ENCODE measurements at places on chromosomes 13 and 19.

GRCh38 chr13:111228262-111229144, 91.9 kb upstream of the TEX29 start:
- no peak for DNase-seq

GRCh38 chr19:1074544-1075283, 7.7 kb downstream of the ARHGAP45 start:
- DNase-seq: no peak

- no peak for DNase-seq
Measured at GRCh38 chr13:99207511-99207910, 6.9 kb downstream of the UBAC2 start.

DNA sequence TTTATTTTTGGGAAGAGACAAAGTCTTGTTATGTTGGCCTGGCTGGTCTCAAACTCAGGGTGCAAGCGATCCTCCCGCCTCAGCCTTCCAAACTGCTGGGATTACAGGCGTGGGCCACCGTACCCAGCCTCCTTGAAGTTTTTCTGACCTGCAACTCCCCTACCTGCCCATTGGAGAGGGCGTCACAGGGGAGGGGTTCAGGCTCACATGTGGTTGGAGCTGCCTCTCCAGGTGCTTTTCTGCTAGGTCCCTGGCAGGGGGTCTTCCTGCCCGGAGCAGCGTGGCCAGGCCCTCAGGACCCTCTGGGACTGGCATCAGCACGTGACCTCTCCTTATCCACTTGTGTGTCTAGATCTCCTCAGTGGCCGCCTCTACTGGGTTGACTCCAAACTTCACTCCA, 27.2 kb downstream of the LDLR start:
- no peak for DNase-seq

DNA sequence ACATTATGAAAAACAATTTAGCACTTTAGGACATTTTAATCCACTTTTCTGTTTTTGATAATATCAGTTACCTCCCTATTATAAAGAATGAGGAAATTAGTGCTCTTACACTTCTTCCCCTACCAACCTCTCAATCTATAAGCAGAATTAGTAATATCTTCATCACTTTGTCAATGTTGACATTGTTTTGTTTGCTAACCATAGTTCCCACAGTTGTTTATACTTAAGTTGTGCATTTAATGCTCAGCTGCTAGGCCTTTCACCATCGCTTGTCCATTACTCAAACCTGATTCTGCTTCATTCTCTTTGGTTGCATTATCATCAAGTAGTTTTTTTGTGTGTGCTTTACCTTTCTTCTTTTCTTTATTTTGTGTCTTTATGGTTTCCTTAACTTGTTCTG, 132.1 kb downstream of the CDK8 start:
- no peak for DNase-seq

DNA sequence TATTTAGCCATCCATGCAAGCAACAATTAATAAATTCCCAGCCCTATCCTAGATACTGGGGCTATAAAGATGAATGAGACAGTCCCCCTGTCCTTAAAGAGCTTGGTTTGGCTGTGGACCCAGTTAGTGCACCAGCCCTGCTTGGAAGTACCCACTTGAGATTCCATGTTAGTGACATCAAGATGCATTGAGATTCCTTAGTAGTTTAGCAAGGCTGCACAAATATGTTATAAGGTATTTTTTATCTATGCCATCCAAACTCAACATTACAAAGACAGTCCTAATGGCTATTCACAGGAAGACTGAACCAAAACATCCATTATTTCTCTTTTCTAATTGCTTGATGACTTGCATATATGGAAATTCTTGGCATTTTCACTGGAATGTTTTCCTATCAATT, 48.8 kb upstream of the RAP2A start:
- peak; percentile 22 for DNase-seq

- DNase-seq: no peak
Measured at GRCh38 chr13:110563463-110563774, 1.9 kb upstream of the RAB20 start.

DNA sequence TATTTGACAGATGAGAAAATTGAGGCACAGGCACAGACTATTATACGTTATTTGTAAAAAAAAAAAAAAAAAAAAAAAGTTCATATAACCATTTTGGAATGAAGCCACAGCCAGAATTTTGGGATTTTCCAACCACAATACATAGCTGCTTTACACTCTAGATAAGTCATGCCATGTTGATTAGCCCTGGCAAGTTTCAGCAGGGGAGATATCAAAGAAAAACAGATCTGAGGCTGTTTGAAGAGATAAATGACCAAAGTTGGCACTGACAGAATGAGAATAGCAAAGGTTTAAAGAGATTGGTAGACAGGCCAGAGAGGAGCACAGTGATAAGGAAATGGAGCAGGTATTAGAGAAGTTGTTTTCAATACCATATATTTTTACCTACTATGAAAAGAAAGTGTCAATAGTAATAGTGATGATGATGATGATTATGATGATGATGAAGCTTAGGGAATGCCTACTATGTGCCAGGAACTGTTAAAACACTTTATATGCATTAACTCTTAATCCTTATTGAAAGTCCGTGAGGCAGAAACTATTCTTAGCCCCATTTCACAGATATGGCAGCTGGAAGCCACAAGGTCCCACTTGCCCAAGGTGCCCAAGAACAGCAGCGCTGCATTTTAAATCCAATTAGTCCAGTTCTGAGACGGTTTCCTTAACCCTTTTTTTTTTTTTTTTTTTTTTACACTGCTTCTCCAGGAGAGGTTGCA, 105.5 kb downstream of the MBNL2 start:
- no peak for DNase-seq

DNA sequence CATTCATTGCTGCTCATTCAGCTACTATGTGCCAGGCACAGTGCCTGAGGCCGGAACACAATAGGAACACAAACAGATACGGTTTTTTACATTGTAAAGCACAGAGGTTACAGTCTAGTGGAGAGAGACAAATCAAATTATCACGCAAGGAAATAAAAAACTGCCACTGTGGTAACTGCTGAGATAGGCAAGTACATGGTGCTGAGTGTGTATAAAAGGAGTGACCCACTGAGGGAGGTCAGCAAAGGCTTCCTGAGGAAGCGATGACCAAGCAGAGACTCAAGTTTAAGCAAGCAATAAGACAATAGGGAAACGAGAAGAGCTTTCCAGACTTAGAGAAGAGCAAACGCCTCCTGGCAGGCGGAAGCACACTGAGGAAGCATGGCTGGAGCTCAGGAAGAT, 56.4 kb downstream of the NUFIP1 start:
- no peak for DNase-seq

- DNase-seq: no peak
Measured at GRCh38 chr13:105871768-105872167, 663.7 kb downstream of the EFNB2 start.

- DNase-seq: no peak
Measured at GRCh38 chr13:110945928-110946570, 31.2 kb upstream of the ANKRD10 start.

DNA sequence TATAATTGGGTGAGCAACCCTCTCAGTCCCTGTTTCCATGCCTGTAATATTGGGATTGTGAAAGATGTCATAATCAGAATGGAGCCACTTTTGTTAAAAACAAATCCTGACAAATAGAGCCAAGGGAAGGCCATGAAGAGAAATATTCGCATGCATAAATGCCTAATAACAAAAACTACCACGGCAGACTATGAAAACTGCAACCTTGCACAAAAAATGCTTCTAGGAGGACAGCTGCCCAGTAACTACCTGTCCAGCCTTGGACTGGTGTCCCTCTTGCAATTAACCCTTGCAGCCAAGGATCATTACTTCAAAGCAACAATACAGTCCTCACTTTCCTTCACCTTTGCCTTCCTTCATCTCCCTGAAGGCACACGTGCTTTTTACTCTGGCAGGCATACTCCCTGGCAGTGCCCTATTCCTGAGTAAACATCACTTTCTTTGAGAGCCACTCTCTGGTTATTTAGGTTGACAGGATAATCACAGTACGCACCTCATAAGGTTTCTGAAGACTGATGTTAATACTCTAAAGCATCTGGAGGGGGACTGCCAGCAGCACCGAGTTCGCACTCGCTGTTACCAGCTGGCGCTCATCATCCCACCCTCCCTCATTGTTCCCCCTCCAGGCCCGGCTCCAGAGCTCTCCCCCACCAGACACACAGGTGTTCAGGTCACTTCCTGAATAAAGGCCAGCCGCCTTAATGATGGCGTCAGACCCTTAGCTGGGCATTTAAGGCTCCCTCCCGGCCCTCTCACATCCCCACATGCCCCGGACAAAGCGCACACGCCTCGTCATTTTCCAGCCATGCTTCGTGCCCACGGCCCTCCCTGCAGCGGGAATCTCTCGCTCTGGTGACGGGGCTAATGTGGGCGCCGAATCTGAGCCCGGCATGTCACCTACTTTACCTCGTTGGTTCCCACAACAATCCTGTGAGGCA, 57.3 kb downstream of the CDADC1 start:
- DNase-seq: no peak

- no peak for DNase-seq
Measured at GRCh38 chr13:70829748-70830147, 721.5 kb upstream of the KLHL1 start.

DNA sequence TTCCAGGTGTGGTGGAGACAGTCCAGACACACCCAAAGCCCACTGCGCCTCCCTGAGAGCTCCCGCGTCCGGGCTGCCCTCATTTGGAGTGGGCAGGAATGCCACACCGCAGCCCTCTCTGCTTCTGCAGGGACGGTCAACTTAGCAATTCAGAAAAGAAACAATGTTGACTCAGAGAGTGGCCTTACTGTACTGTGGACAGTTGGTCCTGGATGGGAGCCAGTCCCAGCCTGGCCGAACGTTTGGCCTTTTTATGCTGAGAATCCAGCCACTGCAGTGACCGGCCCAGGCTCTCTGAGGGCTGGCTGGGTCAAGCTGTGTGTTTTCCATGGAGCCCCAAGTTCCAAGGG, 7.2 kb downstream of the GAS6 start:
- DNase-seq: no peak

DNA sequence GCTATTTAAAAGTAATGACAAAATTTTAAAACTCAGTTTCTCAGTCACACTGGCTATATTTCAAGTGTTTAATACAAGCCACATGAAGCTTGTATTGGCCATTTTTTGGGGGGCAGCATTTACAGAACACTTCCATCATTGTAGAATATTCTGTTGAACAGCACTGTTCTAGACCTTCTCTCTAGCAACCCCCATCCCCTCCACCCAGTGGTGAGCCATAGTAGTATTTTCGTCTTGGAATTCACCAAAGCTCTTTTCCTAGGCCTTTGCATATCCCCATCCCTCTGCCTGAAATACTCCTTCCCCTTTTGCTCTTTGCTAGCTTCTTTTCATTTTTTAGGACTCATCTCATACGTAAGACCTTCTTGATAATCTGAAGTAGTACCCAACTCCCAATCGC, 99.5 kb downstream of the ZC3H13 start:
- DNase-seq: no peak

- DNase-seq: no peak
Measured at GRCh38 chr19:32020538-32020937, 324.9 kb upstream of the ZNF507 start.

DNA sequence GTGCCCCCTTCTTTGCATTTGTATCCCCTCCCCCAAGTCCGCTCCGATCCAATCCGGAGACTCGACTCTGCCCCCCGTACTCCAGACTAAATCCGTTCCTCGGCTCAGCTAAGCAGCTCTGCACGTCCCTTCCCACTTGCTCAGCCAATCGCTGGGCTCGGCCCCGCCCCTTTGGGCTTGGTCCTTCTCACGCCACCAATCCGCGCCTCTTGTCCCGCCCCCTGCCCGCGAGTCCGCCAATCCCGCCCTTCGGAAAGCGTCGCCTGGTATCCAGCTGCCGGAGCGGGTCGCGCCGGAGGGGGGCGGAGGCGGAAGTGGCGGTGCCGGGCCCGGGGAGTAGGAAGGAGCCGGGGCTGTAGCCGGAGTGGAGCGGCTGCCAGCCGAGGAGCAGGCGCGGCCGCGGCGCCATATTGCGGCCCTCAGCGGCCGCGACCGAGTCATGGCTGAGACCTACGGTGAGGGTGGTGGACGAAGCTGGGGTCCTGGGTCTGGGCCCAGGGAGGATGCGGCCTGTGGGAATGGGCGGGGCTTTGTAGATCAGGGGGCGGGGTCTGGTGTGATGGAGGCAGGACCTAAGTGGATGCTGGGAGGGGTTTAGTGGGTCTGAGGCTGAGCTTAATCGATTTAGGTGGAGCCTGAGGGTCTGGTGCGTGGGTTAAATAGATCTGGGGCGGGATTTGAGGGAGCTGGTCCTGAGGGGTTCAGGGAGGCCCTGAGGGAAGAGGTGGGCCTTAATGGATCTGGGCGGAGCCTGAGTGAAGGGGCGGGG, at the start of gene RAB4B:
Gene RAB4B, plus strand, starts transcription at position 311 of the 769 bp plus-strand sequence. Its CDS starts 129 bp downstream, at position 440.
- DNase-seq: peak; percentile 100

DNA sequence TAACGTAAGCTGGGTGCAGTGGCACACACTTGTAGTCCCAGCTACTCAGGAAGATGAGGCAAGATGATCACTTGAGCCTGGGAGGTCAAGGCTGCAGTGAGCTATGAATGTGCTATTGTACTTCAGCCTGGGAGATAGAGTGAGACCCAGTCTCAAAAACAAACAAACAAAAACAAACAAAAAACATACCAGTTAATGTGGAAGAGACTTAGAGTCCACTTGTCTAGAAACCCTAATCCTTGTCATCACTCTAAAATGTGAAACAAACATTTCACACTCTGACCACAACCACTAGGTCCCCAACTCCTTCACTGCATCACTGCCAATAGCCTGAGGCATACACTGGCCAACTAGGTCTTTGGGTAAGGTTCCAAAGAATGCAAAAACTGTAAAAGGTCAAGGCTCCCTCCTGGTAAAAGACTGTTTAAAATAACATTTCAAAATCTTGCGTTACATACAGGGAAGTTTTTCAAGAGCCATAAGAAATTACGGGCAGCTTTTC, 28.6 kb upstream of the CYP2B6 start:
- DNase-seq: no peak

DNA sequence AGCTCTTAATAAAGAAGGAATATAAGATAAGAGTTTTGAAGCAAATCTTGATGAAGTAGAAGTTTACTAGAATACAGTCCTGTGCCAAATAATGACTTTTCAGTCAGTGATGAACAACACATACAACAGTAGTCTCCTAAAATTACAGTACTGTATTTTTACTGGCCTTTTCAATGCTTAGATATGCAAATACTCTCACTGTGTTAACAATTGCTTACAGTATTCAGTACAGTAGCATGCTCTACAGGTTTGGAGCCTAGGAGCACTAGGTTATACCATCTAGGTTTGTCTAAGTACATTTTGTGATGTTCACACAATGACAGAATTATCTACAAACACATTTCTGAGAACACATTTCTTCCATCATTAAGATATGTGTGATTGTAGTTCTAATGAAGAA, 316.7 kb upstream of the KLHL1 start:
- DNase-seq: no peak

DNA sequence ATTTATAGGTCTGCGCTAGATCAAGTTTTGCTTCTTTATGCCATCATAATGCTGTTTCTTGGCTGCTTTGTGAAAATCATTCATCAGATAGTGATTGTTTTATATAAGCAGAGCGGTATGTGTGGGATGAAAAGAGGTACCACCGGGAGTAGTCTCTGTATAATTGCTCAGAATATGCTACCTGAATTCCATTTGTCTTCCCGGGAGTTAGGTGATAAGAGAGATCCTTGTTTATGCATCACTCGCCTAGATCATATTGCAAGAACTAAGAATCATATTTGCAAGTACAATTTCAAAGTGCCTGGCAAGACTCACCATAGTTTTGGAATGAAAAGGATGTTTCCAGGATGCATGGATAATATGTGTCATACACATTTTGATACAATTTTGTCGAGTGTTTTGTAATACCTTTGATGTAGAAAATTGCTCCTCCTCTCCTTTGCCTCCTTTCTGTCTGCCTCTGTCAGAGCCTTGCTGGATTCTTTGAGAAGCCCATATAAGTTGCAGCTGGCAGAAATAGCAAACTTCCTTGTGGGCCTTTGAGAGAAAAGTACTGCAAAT, 1306.0 kb upstream of the SLC10A2 start:
- peak; percentile 3 for DNase-seq

GRCh38 chr19:32311371-32311770, 34.0 kb upstream of the ZNF507 start:
- DNase-seq: no peak

All from fibroblast of skin of right quadriceps (primary cell).